Muscle of back (tissue), 13 donors: ENCODE measurements at places on chromosomes 7 and 10.

- no peak for DNase-seq
Observed at GRCh38 chr10:112308125-112308502, 24.9 kb downstream of the TECTB start.

GRCh38 chr7:157291404-157292080, 45.3 kb upstream of the DNAJB6 start:
- DNase-seq, result no peak

- DNase-seq, result no peak
Observed at GRCh38 chr10:11379771-11380170, 231.7 kb downstream of the USP6NL start.

- DNase-seq, result peak; percentile 11
Observed at GRCh38 chr10:90635111-90635765, 222.6 kb downstream of the HTR7 start.

GRCh38 chr10:127207081-127207480, 10.7 kb upstream of the INSYN2A start:
- DNase-seq, result no peak

DNA sequence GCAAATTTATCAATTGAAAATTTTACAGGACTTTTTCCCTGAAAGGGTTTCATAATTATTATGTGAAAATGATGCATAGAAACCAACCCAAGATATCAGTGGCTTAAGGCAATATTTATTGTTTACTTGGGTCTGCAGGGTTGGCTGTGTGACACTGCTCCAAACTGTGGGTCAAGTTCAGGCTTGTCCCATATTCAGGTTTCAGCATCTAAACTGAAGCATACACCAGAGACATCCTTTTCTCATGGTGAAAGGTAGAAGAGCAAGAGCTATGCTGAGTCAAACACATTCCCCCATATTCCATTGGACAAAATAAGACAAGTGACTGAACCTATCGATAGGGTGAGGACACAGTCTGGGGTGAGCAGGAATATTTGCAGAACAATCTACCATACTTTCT, 110.9 kb downstream of the MAPK8 start:
- DNase-seq, result no peak

DNA sequence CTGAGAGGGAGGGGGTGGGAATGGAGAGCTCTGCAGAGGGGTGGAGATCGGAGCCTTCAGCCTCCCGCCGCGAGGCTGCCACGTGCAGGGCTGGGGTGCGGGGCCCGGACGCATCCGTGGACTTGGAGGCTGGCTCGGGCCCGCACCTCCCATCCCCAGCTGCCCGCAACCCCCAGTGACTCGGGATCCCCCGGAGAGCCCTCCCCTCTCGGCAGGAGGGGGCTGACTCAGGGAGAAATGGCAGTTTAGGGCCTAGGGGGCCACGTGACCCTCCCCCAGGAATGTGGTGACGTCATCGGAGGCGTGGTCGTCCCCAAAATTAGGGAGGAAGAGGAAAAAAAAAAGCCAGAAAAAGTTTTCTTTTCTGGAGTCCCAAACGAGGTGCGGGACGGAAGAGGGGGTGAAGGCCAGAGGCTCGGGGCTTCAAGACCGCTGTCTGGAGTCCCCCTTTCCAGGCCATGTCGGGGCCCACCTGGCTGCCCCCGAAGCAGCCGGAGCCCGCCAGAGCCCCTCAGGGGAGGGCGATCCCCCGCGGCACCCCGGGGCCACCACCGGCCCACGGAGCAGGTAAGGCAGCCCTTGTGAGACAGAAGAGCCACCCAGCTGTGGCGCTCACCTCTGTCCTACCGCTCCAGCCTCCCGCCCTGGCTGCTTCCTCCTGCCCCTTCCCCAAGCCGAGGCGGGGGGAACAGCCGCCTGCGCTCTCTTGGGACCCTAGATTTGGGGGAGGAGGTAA, at the start of gene TRIP6:
TSS of gene TRIP6 (plus strand) at position 348 of the 736 bp plus-strand sequence. CDS start at position 459, 111 bp downstream.
- peak; percentile 98 for DNase-seq

DNA sequence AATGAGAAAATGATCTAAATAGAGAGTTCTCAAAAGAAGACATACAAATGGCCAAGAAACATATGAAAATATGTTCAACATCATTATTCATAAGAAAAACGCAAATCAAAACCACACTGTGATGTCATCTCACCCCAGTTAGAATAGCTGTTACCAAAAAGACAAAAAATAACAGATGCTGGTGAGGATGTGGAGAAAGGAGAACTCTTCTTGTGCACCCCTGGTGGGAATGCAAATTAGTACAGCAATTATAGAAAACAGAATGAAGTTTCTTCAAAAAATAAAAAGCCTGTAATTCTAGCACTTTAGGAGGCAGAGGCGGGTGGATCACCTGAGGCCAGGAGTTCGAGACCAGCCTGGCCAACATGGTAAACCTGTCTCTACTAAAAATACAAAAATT, 199.3 kb downstream of the PARD3 start:
- no peak for DNase-seq

DNA sequence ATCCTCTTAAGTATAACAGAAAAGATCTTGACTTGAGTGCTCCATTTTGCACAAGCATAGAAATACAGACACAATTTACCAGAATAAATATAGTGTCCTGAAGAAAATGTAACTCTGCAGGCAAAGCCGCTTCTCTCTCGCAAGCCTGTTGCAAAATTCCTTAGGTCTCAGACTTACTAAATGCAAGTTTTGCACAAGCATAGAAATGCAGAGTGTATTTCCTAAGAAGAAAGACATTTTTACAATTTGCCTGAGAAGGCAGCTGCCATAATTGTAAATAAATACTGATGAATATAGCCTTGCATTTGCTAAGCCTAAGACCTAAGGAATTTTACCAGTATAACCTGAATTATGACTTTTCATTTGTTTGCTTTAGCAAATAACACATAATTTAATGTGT, 67.1 kb downstream of the AGMO start:
- DNase-seq, result no peak

DNA sequence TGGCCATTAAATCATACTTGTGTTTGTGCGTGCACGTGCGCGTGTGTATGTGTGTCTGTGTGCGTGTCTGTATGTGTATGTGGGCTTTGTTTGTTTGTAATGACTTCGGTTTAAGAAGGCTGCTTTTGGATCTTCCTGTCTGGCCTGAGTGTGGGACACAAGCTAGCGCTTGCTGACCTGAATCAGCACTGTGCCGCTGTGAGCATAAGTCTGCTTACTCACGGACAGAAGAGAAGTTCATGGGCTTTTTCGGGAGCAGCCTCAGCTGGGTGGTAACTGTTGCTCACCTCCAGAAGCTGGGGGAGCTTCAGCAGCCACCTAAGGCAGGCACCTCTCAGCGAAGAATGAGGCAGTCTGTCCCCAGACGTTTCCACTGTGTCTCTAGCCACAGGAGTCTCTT, 56.1 kb upstream of the TRUB1 start:
- DNase-seq, result peak; percentile 39

- no peak for DNase-seq
Observed at GRCh38 chr7:30842542-30843451, 68.9 kb upstream of the AQP1 start.

DNA sequence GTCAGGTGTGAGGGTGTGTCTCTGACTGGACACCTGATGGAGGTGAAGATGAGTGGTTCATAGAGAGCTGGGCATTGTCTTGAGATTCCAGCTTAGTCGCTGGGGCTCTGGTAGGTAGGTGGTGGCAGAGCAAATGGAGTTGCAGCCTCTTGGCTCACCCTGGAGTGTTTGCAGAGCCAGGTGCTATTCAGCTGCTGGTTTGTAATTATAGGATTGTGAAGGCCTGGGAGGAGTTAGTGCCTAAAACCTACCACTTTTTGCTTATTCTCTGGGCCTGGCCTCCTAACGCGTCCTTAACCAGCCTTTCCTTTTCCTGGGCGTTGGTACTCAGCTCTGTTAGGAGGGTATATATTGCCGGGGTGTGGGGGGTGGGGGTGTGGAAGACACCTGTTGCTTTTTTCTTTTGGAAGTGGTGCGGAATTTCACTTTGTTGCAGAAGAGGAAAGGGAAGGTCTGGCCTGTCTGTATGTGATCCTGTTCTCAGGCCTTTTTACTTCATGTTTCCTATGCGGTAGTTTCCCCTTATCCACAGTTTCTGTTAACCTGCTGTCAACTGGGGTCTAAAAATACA, 3.2 kb downstream of the PPRC1 start:
- DNase-seq, result no peak

- no peak for DNase-seq
Observed at GRCh38 chr10:44467090-44467489, 82.2 kb upstream of the CXCL12 start.

DNA sequence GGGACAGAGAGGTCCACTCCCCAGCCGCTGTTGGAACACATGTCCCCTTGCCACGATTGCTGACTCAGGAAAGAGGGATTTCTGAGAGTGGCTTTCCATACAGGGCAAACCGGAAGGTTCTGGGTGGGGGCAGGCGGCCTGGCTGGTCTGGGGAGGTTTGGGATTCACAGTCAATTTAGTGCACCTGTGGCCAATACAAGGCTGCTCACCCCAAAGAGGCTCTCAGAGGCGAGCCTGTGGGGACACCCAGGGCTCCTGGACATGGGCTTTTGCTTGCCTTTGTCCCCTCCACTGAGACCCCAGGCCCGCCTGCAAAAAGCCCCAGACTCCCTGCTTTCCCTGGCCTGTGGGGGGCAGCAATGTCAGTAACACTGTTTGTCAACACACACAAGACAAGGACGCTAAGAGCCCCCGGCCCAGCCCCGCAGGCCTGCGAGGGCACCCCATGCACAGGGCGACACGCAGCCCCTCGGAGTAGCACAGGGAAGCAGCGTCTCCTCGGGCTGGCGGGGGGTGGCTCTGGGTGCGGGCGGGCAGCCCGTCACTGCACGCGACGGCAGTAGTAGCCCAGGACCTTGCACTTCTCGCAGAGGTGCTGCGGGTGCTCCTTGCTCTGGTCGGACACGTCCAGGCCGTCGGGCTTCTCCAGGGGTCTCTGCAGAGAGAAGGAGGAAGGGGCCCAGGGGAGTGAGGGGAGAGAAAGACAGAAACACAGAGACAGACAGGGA, 38.7 kb downstream of the PPIF start:
- no peak for DNase-seq

DNA sequence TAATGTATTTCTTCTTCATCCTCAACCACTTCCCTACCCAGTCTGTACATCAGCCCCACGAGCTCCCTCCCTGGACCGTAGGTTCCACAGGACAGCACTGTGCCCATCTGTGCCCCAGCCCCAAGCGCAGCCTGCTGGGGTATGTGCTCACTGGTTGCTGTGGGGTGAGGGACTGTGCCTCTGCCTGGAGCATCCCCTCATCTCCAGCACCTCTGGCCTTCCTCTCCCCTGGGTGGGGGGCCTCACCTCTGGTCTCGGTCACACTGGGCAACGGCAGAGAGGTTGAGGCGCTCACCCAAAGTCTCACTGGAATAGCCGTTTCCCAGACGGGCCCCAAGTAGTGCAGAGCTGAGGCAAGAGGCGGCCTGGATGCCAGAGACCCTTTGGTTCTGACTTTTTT, 1.5 kb upstream of the PRKAR1B start:
- no peak for DNase-seq

DNA sequence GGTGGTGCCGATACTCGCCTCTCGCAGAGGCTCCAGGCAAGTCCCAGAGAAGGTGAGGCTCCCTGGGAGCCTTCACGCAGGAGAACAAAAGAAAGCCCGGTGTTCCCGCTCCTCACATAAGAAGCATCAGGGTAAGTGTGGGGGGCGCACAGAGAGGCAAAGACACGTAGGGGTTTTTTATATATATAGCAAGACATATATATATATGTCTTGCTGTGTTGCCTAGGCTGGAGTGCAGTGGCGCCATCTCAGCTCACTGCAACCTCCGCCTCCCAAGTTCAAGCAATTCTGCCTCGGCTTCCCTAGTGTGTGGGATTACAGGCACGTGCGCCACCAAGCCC, 61.3 kb downstream of the PDIA4 start:
- DNase-seq, result no peak

GRCh38 chr7:100013328-100013676, 2.1 kb upstream of the ZKSCAN1 start:
- no peak for DNase-seq

DNA sequence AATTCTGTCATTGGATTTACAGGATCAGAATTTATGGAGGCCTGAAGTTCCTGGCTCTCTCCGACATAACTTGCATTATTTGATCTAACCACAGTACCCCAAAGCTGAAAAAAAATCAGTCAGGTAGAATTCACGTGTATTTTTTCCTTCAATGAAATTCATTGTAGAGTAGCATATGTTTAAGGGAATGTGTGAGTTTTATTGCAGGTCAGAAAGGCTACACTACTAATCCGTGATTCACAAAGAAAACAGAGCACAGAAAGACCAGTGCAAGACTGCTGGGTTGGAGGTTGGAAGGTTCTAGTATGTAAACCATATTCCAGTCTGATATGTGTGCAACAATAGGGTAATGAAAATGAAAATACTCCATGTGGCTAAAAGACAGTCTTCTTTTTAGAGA, 247.0 kb upstream of the FERD3L start:
- DNase-seq, result no peak

DNA sequence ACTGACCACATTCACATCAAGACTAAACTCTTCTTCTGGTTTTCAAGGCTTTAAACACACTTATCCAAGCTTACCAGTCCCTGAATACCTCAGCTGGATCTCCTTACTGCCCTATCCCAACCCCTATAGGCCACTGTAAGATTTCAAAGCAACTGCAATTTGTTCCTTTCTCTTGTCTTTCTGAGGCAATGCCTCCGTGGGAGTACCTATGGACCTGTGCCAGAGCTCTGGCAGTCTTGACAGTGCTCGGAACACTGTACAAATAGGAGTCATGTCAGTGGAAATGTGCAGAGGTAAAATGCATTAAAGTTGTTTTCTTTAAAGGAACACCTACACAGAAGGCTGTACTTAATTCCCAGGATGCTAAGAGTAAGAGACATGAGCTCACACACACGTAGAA, 124.7 kb downstream of the CNOT4 start:
- DNase-seq, result no peak

DNA sequence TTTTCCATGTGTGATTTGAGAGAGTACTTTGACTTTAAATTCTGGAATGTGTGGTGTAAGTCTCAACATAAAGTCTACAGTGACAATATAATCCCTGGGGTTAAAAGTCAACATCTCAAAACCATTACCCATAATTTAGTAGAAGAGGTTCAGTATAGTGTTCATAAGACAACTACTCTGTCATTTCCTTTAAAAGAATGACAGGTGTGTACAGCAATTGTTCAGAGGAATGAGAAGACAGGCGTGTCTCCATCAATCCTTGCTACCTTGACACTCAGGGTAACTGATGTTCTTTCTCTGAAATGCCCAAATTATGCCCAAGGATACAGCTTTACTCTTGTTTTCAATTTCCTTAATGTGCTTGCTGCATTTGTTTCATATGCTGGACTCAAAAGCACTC, 256.4 kb downstream of the DYNC1I1 start:
- DNase-seq, result no peak

DNA sequence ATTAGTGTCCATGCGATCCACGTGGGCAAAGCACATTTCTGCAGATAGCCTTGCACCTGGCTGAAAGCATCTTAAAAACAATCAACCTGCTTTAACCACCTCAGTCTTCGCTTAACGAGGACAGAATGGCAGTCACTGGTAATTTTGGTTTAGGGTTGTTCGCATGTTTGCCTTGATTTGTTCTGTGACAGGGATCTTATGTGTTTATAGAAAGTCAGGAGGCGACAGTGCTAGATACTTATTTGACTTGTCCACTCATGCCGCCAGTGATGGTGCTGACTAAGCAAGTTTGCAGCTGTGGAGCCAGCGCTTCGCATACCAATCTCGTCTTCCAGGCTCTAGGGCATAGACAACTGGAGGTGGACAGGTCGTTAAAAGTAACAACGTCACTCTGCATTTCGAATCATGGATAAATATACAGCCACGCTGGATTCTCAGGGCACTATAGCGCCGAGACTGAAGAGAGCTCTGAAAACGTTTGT, 1.2 kb upstream of the TMEM243 start:
- DNase-seq, result peak; percentile 23

- no peak for DNase-seq
Observed at GRCh38 chr10:127776816-127777215, 39.8 kb downstream of the FOXI2 start.
